Bronchial smooth muscle cell (primary cell): ENCODE measurements at places on chromosomes 1 and 21. TPM values are rescaled to one million over a fixed set of nuclear protein-coding genes. Genes with fewer than 3 reads are reported as not detected.

The ATP1A4 gene
- total RNA-seq = not detected in 2 replicates

The LRRC7 gene
- under 0.01 TPM in 1 of 2 replicates, not detected in the other for total RNA-seq

The NES gene
- total RNA-seq = 30.8 and 63.4 TPM in 2 replicates

The RGS1 gene
- total RNA-seq = not detected in 2 replicates

The ASB17 gene
- not detected in 2 replicates for total RNA-seq

The TENT5C gene
- 0.32 and 1.4 TPM in 2 replicates for total RNA-seq

The PATJ gene
- 4.3 and 6.8 TPM in 2 replicates for total RNA-seq

The TEX38 gene
- not detected in 2 replicates for total RNA-seq

The FBLIM1 gene
- total RNA-seq = 10.7 and 11.8 TPM in 2 replicates

The RASSF5 gene
- 1.7 and 2.4 TPM in 2 replicates for total RNA-seq

The GRIK1 gene
- under 0.01 TPM in 1 of 2 replicates, not detected in the other for total RNA-seq

The ZNF695 gene
- total RNA-seq = 1.1 and 1.3 TPM in 2 replicates

The GBP6 gene
- total RNA-seq = 0.17 TPM in 1 of 2 replicates, not detected in the other

The UBL4B gene
- total RNA-seq = under 0.01 and 0.09 TPM in 2 replicates

The BARHL2 gene
- not detected in 2 replicates for total RNA-seq

The OVAAL gene
- total RNA-seq = not detected in 2 replicates

The CSF1 gene
- 19.1 and 38.9 TPM in 2 replicates for total RNA-seq

The TAL1 gene
- not detected in 2 replicates for total RNA-seq

The NUAK2 gene
- 0.43 and 1.3 TPM in 2 replicates for total RNA-seq

The GREM2 gene
- 0.09 and 0.63 TPM in 2 replicates for total RNA-seq

The SELE gene
- total RNA-seq = not detected in 2 replicates

The PI4KB gene
- 35.5 and 52.5 TPM in 2 replicates for total RNA-seq

The SHISAL2A gene
- not detected in 2 replicates for total RNA-seq

The NECTIN4 gene
- under 0.01 and 0.34 TPM in 2 replicates for total RNA-seq

The DPT gene
- total RNA-seq = 0.32 and 0.86 TPM in 2 replicates
